ENCODE measurements at places on chromosomes 1 and 21.

DNA sequence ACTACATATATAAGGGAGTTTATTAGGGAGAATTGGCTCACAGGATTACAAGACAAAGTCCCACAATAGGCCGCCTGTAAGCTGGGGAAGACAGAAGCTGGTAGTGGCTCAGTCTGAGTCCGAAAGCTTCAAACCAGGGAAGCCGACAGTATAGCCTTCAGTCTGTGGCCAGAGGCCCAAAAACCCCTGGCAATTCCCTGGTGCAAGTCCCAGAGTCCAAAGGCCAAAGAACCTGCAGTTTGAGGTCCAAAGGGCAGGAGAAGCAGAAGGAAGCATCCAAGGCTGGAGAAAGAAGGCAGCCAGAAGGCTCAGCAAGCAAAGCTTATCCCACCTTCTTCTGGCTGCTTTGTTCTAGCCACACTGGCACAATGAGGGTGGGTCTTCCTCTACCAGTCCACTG, 13.9 kb downstream of the TTLL7 start:
- no peak for DNase-seq

- no peak for DNase-seq
Measured at GRCh38 chr1:75770761-75771160, 15.3 kb upstream of the RABGGTB start.

GRCh38 chr1:153339802-153340201, 8.8 kb downstream of the PGLYRP4 start:
- DNase-seq = no peak

DNA sequence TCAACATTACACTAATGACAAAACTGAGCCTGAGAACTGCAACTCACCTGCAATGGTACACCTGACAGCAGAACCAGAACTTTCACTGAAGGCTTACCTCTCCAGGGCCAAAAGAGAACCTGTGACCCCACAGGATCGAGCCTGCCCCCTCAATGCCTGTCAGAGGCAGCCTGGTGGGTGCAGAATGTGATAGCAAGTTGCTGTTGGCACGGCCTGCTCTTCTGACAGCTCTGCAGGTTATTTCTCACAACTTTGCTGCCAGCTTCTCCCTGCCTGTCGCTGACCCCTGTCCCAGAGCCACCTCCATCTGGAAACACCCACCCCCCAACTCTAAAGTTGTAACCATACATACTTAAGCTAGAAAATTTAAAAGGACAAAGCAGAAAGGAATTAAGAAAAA, 35.2 kb downstream of the HIVEP3 start:
- no peak for DNase-seq

- DNase-seq = no peak
Measured at GRCh38 chr1:52925571-52926005, 1.5 kb upstream of the SCP2 start.

DNA sequence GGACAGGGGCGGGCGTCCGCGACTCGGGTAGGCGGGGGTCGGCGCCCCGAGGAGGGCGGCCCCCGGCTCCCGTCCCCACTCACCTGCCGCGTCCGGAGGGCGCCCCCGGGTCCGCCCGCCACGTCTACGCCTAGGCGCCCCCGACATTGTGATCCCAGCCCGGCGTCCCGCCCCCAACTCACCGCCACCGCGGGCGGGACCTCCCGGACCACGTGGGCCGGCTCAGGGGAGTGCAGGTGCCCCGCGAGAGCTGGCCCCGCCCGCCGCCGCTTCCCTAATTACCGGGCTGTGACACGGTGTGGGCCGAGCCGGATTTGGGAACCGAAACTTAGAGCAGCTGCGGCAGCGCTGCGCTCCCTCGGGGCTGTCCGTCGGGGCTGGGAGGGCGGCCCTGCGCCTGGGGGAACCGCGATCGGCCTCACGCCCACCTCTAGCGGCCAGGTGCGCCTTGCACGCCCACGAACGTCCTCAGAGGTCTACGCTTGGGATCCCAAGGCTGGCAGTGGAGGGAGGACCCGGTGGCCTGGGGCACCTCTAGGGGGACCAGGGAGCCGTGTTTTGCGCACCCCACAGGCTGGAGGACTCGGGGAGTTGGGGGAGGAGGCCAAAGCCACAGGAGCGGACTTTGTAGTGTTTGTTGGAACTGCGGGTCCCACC, 521 bp upstream of the NADK start:
- peak; percentile 66 for DNase-seq

DNA sequence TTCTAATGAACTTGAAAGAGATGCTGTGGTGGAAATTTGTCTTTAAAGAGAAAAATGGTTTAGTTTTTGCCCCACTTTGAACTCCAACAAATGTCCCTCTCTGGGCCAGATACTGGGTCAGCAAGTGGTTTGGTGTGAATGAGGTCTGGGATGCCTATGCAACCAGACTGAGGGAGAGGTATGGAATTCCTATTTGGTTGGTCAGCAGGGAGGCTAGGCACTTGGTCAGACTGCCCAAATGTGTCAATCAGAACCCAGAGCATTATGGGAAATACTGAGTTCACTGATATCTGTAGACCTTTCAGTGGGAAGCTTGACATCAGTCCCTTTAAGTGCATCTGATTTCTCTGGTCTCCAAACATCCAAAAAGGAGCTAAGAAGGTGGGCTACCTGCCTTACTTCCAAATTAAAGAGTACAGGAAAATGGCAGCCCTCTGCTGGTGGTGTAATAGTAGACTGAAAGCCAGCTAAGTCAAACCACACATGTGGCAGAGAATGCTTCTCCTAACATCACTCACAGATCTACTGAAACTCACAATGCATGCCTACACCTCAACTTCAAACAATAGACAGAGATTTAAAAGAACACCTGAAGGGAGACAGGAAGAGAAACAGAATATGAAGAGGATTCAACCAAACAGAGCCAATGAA, 510.1 kb downstream of the PLA2G4A start:
- no peak for DNase-seq

GRCh38 chr1:221823561-221823960, 81.7 kb upstream of the DUSP10 start:
- DNase-seq = no peak

GRCh38 chr1:217734973-217735372, 103.8 kb downstream of the SPATA17 start:
- no peak for DNase-seq

DNA sequence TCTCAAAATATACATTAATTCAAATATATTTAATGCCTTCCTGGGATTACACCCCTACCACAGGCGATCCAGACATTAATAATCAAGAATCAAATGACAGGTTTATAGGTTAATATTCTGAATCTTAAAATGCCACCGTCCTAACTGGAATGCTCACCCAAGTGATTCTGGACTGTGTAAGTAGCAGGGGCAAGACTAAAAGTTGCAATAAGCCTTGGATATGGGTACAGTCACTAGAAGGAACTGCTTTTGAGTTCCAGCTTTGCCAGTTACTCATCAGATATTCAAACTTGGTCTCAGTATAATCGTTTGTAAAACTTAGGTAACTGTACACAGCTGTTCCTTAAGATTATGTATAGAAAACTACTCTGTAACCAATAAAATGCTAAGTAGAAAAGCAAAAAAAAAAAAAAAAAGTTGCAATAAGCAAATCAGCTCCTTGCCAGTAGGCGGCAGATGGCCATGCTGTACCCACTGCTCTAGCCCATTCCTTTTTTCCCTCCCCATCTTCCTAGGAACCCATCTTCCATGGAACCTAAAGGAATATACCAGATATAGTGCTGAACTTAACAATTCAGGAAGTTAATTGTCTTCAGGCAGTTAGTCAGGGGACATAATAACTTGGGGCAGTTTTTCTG, 10.5 kb downstream of the RO60 start:
- no peak for DNase-seq

- no peak for DNase-seq
Measured at GRCh38 chr1:160489513-160490261, 33.4 kb downstream of the SLAMF6 start.

DNA sequence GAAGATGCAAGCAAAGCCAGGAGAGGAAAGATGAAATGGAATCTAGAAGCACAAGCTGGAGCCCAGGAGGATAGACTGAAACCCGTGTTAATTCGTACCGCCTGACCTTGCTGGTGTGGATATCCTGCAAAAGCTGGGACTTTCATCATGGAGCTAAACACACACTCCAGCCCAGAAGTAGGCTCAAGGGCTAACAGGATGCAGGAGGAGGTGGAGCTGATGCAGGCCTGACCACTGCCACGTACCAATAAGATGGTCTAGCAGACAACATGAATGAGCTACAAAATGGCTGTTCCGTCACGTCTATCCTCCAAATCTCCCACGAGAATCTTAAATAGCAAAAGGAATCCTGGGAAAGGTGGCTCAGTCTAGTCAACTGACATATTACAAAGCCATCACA, 270.3 kb downstream of the SDCCAG8 start:
- no peak for DNase-seq

DNA sequence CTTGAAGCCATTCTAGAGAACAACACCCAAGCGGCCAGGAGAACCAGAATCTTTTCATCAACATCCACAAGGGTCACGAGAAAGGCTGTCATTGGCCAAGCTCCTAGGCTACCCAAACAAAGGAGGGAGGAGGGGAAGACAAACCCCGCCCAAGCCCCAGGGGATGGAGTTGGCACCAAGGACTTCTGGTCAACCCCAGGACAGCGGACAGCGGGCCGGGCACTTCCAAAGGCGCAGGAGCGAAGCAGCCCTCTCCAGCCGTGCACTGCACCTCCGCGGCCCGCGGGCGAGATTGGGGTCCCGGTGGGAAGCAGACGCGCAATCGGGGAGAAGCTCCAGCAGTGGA, at the start of gene CLIC6:
CLIC6 (plus strand) TSS at position 192 of the 346 bp plus-strand sequence. CDS start 395 bp downstream, outside the sequence.
- no peak for DNase-seq

DNA sequence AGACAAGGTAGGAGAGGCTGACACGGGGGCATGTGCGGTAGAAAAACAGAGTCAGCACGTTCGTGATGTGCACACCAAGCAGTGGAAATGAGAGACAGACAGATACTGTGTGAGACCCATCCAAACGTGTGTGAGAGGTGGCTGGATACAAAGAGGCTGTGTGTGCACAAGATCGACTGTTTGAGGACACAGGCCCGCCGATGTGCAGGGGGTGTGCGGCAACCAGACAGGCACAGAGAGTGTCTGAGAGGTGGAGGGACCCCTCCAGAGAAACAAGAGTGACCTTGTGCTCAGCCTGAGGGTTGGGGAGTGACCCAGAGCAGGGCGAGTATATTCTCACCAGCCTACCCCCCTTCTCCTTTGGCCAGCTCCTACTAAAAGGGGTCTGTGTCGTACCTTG, 97.8 kb upstream of the IPO9 start:
- DNase-seq = no peak

DNA sequence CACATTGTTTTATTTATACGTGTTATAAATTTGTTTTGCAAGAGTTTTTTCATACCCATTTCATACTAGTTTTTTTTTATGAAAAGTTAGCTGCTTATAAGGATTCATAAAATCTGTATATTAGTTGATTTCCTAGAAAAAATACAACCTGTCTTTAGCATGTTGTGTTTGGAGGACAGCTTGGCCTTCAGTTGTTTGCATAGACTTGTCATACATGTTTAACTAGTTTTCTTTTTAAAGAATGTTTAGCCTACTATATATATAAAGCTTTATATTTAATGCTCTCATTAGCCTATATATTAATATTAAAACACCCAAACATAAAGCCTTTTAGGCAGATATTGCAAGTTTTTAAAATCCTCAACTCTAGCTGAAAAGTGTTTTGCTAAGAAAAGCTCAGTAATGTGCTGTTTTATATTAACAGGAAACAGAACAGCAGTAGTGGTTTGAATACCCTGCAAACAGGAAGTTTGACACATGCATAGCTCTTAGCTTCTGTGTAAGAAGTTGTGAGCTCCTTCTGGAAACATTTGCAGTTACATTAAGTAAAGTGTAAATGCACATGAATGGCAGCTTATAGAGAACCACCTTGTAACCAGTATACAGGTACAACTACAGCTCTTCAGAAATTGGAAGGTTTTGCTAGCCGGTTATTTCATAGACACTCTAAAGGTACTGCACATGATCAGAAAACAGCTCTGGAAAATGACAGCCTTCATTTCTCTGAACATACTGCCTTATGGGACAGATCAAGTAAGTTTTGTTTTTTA, at the start of gene PRKACB:
PRKACB (plus strand) TSS at position 476 of the 770 bp plus-strand sequence; CDS start at position 567, 91 bp downstream.
- no peak for DNase-seq

DNA sequence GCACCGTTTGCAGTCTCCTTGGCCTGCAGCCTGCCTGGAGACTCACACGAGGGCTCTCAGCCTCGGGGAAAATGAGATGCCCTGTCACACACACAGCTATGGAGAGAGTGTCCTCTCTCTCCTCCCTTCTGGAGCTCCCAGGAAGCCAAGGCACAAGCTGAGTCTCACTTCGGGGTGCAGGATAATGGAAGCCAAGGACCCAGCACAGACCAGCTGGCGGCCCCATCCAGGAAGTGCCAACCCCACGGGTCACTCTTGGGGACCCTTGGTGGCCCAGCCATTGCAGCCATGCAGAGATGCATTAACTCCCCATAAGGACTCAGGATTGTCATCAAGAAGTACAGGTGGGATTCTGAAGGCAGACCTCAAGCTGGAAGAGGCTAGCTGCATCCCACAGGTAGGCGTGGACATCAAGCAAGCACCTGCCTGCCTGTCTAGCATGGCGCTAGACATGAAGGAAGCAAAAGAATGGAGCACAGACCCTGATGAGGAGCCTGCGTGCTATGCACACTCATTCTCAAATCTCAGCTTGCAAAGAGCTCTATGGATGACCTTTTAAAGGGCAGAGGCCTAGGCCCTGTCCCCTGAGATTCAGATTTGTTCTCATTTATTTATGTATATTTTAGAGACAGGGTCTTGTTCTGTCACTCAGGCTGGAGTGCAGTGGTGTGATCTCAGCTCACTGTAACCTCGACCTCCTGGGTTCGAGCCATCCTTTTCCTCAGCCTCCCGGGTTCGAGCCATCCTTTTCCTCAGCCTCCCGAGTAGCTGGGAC, 49.9 kb downstream of the IRF2BP2 start:
- no peak for DNase-seq

- DNase-seq = no peak
Measured at GRCh38 chr1:213371847-213372619, 321.0 kb downstream of the RPS6KC1 start.

DNA sequence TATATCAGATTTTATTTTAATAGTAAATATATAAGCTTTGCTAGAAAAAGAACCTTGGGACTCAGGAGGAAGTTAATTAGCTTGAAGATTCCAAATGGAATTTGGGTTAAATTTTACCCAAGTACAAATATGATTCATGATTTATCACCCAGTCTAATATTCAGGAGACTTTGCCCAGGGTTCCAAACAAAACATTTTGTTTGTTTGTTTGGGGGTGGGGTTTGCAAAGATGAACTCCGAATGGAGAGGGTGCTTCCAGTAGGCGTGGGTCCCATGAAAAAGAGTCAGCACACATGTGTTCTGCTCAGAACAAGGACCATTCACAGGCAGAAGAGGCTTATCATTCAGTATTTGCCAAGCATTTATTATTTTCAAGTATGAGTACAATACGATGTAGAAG, 23.5 kb downstream of the KCNT2 start:
- no peak for DNase-seq

- no peak for DNase-seq
Measured at GRCh38 chr1:55060133-55060999, 21.0 kb downstream of the PCSK9 start.

DNA sequence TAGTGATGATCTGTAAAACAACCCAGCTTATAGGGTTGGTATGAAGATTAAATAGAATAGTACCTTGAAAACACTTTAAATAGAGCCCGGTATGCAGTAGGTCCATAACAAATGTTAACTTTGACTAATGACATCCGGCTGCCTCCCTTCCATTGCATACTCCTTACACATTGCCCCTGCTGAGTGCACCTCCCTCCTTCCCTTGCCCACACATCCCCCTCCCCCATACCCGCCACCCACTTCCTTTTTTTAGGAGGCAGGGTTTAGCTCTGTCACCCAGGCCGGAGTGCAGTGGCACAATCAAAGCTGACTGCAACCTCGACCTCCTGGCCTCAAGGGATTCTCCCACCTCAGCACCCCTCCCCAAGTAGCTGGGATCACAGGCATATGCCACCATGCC, 24.4 kb upstream of the ZC3H12A start:
- peak; percentile 12 for DNase-seq

GRCh38 chr1:161165742-161166668, at the start of gene PPOX:
PPOX (plus strand) TSS chr1:161166426; CDS start chr1:161166848, 422 bp downstream.
- peak; percentile 82 for DNase-seq
